ENCODE measurements at places on chromosomes 4 and X. TPM values are rescaled to one million over a fixed set of nuclear protein-coding genes. Genes with fewer than 3 reads are reported as not detected.

- no peak for DNase-seq
These were observed 1.3 kb downstream of the SH3TC1 start for GRCh38 chr4:8200302-8200975.

GRCh38 chr4:3780347-3781171 is 14.4 kb downstream of the ADRA2C start:
- DNase-seq, result no peak

DNA sequence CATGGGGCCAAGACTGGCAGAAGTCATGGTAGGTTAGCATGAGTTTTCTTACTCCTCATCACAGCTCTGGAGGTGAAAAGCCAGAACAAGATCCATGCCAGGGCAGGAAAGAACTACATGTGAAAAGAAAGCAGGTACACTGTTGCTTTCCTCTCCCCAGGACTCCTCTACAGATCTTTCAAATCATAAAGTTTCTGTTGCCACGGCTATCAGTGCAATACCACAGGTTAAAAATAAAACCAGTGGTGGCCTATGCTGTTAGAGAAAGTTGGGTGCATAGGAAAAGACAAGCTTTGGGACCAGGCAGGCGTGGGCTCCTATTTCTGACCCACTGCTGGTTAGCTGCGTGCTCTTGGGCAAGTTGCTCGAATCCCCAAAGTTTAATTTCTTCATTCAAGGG is 81.4 kb downstream of the SH3RF1 start:
- DNase-seq, result no peak

GRCh38 chrX:130091980-130092522 is 18.2 kb downstream of the ELF4 start:
- no peak for DNase-seq

DNA sequence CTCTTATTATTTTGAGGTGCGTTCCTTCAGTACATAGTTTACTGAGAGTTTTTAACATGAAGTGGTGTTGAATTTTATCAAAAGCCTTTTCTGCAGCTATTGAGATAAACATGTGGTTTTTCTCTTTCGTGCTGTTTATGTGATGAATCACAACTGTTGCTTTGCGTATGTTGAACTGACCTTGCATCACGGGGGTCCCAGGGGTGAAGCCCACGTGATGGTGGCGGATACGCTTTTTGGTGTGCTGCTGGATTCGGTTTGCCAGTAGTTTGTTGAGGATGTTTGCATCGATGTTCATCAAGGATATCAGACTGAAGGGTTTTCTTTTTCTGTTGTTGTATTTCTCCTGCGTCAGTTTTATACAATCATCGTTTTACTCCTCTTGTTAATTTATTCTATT is 4.6 kb upstream of the H2BW1 start:
- DNase-seq, result no peak

DNA sequence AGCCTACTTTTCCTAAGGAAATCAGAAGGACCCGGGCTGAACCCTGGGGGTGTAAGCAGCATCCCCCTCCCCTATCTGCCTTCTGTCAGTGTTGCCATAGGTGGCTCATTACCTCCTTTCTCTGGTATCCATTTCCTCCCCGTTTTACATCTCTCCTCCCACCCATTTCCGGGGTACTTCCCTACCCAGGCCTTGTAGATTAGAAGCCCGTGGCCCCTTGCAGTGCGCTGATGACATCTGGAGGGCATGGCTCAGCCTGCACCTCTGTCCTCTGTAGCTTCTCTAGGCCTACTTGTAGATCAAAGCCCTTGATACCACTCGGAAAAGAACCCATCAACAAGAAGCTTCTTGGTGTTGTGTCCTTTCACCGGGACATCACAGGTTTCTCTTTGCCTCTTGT is 71.8 kb downstream of the NBDY start:
- no peak for DNase-seq

DNA sequence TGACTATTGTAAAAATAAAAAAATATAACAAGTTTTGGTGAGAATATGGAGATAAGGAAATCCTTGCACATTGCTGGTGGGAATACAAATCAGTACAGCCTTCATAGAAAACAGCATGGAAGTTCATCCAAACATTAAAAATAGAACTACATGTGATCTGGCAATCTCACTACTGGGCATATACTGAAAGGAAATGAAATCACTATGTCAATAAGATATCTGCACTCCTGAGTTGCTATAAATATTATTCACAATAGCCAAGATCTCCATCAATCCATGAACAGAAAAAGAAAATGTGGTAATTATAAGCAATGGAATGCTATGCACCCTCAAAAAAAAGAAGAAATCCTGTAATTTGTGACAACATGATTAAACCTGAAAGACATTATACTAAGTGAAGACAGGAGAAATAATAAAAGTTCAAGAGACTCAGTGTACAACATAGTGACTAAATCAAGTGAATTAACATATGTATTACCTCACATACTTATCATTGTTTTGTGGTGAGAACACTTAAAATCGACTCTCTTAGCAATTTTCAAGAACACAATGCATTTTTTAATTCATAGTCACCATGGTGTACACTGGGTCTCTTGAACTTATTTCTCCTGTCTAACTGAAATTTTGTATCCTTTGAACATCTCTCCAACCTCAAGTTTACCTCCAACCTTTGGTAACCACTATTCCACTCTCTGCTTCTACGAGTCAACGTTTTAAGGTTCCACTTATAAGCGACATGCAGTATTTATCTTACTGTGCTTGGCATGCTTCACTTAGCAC is 1703.7 kb upstream of the AGA start:
- peak; percentile 3 for DNase-seq

DNA sequence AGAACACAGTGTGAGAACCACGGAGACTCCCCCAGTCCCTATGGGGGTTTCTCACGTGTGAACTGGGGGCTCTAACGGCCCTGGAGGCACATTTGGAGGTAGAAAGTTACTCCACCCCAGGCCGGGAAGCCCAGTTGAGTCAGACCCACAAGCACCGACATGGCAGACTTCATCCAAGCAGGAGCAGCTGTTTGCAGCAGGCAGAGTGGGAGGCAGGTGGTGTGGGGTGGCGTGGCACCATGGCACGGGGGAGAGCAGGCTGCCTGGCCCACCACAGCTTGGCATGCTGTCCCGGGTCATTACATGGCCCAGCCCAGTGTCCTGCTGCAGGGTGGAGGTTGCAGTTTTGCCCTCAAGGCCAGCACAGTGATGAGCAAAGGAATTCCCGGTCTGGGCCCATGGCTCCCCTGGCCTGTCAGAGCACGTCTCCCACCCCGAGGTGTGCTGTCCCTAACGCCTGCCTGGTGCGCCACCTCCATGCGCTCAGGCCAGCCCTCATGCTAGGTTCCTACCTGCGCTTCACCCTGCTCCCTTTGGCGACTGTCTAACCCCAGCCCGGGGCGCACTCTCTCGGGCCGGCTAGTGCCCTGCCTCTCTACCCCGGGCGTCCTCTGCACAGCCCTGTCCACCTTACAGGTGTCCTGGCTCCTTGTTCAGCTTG is 90.6 kb upstream of the AFAP1 start:
- DNase-seq, result no peak

DNA sequence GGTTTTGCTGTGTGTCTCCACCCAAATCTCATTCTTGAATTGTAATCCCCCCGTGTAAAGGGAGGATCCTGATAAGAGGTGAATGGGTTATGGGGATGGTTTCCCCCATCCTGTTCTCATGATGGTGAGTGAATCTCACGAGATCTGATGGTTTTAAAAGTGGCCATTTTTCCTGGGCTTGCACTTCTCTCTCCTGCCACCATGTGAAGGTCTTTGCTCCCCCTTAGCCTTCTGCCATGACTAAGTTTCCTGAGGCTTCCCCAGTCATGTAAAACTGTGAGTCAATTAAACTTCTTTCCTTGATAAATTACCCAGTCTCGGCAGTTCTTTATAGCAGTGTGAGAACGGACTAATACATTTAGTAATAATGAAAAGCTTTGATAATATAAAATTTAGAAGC is 46.9 kb downstream of the ANTXR2 start:
- no peak for DNase-seq

DNA sequence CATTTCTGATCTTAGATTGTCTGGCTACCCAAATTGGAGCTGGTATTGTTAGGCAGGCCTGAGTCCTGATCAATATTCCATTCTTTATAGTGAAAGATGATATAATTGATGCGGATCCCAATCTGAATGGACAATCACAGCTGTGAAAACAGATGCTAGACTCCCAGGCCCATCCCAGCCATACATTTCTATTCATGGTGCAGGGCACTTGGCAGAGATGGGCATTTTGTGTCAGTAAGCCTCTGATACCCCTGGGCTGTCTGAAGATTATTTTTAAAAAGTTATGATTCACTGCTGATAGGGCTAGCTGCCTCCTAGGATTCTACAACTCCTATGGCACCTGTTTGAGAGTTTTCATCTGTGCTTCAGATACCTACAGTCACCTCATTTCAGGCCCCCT is 61.2 kb upstream of the TSPAN7 start:
- no peak for DNase-seq

- no peak for DNase-seq
These were observed 508.3 kb downstream of the SPRY1 start for GRCh38 chr4:123904882-123905281.

DNA sequence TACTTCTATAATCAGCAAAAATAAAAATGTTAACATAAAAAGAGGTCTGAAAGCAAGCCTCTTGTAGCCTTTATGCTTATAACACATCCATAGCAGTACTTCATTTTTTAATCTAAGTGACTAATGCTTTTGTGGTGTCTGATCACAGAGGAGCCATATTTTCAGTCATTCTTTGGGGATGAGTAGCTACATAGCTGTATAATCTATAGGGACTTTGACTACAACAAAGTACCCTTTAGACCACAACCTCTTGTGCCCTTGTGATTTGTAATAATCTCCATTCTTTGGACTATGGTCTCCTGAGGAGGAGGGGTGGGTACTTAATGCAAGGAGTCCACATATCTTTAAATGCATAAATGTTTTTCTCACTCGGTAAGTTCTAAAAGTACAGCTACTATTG is 9.6 kb downstream of the DRP2 start:
- peak; percentile 20 for DNase-seq

DNA sequence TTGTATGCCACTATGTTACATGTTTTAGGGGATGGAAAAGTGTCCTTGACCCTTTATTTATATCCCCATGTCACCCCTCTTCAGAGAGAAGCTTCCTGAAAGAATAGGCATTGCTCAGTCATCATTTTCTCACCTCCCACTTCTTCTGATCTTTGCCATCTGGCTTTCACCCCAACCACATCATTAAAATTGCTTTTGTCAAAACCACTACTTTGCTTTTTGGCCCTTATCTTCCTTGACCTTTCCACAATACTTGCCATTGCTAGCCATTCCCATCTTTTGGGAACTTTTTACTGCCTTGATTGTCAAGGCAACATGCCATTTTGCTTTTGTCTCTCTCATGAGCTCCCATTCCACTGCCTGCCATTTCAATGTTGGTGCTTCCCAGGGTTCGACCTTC is 14.9 kb upstream of the FAM9B start:
- DNase-seq, result no peak

DNA sequence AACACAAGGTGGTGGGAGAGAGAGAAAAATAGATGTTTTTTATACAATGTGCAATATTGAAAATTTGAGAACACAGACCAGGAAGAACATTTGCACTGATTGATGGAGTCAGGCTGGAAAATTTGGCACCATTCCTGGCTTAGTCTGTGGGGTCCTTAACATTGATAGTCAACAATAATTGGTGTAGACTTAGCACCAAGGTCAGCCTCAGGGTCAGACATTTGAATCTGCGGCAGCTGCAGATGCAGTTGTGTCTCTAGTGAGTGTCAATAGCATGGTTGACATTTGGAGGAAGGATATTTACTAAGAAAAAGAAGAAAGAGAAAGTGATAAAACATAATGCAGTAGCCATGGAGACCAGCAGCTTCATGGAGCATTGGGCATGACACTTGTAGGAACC is 31.5 kb upstream of the GLRA3 start:
- DNase-seq, result no peak

DNA sequence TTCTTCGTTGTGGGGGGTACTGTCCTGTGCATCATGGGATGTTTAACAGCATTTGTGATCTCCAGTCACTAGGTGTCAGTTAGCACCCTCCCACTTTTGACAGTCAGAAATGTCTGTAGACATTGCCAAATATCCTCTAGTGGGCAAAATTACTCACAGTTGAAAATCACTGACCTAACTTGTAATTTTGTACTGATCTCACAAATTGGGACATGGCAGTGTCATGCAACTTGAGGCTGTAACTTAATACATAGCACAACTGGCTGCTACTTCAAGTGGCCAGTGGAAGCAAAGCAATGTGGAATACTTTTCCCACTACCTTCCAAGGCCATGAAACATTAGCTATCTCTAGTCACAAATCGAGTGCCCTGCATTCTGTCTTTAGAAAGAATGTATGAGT is 23.2 kb upstream of the TSPAN7 start:
- no peak for DNase-seq

DNA sequence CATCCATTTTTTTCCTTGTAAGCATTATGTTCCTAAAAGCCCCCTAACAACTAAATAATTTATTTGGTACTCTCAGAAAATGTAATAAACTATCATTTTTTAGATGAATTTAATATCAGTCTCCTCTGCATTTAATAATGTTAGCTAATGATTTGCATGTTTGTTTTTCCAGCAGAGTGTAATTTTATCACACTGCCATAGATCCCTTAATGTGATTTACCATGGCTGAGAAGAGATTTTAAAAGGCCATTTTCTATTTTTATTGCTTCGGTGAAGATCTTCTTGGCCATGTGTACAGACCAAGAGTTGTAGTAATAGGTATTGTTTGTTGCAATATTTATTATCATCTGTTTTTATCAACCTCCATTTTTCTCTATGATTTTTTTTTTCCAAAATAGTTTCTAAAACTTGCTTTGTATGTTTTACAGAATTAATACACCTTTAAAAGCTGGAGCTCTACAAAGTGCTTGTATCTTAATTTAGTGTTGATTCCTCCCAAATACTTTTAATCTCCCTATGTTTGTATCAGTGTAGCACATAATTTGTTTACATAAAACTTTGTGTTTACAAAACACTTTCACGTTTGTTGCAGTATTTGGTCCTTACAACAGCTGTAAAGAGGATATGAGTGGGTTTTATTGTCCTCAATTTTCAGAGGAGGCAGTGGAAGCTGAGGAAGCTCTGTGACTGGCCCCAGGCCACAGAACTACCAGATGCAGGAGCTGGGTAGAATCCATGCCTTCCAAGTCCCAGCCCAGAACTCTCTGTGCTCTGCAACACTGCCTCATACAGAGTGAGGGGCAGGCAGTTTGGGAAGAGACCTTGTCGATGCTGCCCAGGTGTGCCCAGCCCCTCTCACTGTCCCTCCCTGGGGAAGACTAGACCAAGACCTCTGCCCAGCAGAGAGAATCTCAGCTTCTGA is 58.1 kb downstream of the FAM114A1 start:
- DNase-seq, result no peak

The TMEM271 gene
- not detected for polyA plus RNA-seq

The PLXNB3 gene
- 5.5 TPM for polyA plus RNA-seq

The GYPA gene
- polyA plus RNA-seq, result not detected

The ZBTB33 gene
- polyA plus RNA-seq, result 8.9 TPM

The BRS3 gene
- polyA plus RNA-seq, result not detected

The TRO gene
- polyA plus RNA-seq, result 60.0 TPM

The GLRB gene
- 11.8 TPM for polyA plus RNA-seq

The AMBN gene
- not detected for polyA plus RNA-seq

The BEX5 gene
- not detected for polyA plus RNA-seq

Measured in AG04450 (cell line).